ENCODE measurements at places on chromosomes 2 and 18.

DNA sequence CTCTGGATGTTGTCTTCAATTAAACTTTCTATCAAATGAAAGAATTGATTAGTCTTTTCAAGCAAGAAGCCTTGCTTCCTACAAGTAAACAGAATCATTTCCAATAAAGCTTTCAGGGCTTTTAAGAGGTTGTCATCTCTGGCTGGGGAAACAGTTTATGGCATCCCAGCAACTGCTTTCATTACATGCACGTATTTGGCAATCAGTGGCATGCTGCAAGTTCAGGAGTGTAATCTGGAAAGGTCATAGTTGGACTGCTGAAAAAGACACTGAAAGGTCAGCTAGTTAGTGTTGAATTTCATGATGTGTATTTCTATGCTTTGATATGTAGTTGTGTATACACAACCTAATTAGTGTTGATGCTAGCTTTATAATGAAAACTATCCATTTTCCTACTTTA, 332.9 kb downstream of the DSC3 start:
- DNase-seq, result no peak

- DNase-seq, result no peak
Observed at GRCh38 chr2:25256488-25256875, 85.2 kb downstream of the DNMT3A start.

DNA sequence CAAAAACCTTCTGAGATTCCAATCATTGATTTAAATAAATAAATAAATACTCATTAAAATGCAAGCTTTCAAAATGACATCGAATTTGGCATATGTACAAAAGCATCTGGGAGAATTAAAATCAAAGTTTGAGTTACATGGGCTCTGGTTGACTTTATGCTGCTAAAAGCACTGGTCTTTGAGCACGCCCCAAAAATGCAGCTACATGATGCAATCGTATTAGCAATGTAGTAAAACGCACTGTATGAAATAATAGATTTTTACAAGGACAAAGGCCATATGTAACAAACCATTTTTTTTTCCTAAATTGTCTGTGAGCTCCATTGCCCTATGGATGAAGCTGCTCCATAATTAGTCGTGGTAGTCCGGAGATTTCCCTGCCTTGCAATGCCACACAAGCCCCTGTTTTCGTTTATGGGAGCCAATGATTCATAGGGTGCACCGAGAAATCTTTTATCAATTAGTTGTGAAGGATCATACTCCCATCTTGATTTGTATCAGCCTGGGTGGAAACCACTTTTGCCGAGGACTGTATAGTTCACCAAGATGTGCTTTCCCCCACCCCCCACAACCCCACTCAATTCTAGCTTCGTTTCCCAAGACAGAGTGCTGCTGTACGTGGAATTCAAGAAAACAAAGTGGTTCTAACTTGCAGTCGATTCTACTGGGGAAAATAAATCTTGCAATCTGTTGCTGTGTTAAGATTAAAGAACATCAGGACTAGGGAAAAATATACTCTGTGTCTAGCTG, 268.4 kb downstream of the IRS1 start:
- no peak for DNase-seq

- DNase-seq, result no peak
Observed at GRCh38 chr18:47686806-47687205, 243.7 kb downstream of the SMAD2 start.

DNA sequence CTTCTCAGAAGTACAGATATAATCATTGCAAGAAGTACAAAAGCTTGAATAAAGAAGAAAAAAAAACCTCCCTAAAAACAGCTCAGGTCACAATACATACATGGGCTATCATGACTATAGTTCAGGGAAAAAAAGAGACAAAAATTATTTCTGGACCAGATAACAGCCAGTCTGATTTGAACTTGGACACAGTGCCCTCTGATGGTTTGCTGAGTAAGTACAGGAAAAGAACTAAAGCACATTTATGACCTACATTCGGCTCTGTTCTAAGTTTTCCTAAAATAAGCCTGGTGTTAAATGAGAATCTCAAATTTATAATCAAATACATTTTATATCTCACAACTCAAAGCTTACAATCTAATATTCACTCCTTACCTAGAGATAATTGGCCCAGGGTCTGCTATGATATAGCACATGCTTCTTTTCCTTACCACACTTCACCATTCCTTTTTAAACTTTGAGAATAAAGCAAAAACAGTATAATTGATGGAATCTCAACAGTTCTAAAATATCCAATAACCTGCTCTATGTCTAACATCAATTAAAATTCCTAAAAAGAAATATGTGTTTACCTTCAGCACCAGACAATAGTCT, 81.1 kb downstream of the RAPH1 start:
- peak; percentile 66 for DNase-seq

GRCh38 chr2:102508863-102509262, 35.8 kb downstream of the SLC9A4 start:
- DNase-seq, result no peak

- no peak for DNase-seq
Observed at GRCh38 chr2:233974530-233975071, 57.4 kb downstream of the TRPM8 start.

DNA sequence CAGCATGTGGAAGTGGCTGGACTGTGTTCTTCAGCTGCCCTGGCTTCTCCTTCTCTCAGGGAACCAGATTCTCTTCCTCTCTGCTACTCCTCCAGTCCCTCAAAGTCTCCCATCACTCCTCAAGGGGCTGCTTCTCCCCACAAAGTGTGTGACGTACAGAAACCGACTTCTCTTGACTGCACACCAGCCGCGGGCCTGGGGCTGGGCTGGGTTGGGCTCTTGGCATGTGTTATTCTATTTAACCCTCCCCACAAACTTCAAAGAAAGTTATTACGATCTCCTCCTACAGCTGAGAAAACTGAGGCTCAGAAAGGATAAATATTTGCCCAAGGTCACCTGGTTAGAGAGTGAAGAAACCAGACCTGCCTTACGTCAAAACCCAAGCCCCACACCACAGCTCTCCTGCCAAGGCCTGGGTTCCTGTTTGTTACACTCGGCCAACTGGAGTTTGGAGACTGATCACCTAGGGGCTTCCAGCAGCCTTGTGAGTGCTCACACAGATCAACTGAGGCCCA, 269.0 kb downstream of the TFCP2L1 start:
- DNase-seq, result no peak

DNA sequence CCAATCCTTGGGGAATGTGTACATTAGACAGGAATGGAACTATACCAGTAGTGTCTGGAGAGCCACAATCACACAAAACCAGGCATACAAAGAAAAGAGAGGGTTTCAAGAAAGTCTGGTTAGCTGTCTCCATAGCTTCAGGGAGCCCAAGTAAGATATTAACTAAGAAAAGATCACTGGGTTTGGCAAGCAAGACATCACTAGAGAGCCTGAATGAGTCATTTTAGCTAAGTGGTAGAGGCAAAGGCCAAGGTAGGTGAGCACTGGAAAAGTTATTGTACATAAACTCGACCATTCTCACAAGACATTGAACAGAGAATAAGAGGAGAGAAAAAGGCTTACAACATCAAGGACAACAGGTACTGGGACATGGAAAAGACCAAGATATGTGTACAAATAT, 143.8 kb upstream of the ARL4C start:
- no peak for DNase-seq

GRCh38 chr2:65031341-65032018, 24.7 kb upstream of the CEP68 start:
- peak; percentile 65 for DNase-seq

GRCh38 chr2:218172845-218173244, 6.1 kb upstream of the CXCR1 start:
- DNase-seq, result no peak

DNA sequence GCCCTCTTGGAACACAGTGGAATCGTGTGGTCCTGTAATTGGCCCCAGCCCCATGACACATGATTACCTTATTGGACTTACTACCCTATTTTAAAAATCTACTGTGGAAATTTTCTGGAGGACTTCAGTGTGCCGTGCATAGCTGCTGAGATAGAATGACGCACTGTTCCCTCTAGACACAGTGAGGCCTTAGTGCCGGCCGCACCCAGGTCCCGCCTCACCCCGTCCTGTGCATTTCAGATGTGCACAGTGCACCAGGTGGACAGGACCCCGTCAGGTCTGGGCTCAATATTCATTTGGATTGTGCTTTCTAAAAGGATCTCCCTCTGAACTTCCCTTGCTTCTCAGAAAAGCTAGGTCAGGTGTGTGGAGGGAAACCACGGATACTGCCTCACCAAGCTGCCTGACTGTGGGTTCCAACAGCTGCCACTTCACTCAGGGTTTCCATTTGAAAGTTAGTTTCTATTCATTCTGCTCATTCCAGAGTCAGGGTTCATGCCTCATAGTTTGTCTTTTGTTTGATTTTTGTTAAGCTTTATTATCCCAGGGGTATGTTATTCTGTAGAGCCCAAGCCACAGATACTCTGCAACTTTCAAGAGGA, 155.8 kb downstream of the PTGR3 start:
- no peak for DNase-seq

DNA sequence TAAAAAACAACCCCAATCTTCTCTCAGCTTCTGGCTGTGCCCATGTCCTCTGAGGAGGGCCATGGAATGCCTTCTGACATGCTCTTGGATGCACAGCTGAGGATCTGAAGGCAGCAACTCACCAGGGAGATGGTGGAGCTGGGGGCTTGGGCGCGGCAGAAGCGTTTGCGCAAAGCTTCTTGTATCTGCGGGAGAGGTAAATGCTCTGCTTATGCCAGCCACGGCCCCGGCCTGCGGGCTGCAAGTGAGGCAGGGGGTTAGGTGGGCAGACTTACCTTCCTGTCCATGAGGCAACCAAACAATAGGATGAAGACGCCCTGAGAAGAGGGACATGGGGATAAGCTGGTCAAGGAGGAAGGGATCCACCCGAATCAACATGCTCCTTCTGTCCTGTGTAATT, 36.0 kb upstream of the SELENOI start:
- DNase-seq, result no peak

- no peak for DNase-seq
Observed at GRCh38 chr2:30253873-30254684, 22.7 kb downstream of the LBH start.

GRCh38 chr2:230942371-230942770, 17.3 kb upstream of the GPR55 start:
- peak; percentile 72 for DNase-seq

DNA sequence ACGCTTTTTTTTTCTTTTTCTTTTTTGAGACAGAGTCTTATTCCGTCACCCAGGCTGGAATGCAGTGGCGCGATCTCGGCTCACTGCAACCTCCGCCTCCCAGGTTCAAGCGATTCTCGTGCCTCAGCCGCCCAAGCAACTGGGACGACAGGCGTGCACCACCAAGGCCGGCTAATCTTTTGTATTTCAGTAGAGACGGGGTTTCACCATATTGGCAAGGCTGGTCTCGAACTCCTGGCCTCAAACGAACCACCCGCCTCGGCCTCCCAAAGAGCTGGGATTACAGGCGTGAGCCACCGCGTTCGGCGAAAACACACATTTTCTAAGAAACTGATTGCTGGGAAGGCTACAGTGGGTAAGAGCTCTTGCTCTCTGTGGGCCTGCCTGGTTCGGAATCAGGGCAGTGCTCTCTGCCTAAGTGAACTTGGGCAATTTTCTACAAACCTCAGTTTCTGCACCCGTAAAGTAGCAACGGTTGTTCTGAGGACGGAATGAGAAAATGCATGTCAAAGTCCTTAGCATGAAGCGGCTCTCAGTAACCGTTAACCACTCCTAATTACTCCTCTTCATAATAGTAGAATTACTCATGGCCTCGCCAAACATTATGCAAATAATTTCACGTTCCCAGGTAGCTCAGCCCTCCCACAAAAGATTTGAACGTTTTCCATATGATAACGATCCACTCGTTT, 1.0 kb upstream of the PMAIP1 start:
- peak; percentile 73 for DNase-seq
